IgD-negative memory B cell (primary cell): ENCODE measurements at places on chromosomes 5 and 9. TPM values are rescaled to one million over a fixed set of nuclear protein-coding genes. Genes with fewer than 3 reads are reported as not detected.

Gene DHFR
- polyA plus RNA-seq, result 4.2 TPM

Gene DMRT3
- polyA plus RNA-seq, result not detected

Gene PCSK1
- not detected for polyA plus RNA-seq

Gene PCDHB5
- not detected for polyA plus RNA-seq

Gene UBAP1
- polyA plus RNA-seq, result 32.0 TPM

Gene SMIM33
- not detected for polyA plus RNA-seq

Gene LCN9
- not detected for polyA plus RNA-seq

Gene PCDHA4
- polyA plus RNA-seq, result not detected

Gene DAP
- polyA plus RNA-seq, result 105 TPM

Gene EDIL3
- not detected for polyA plus RNA-seq

Gene HAPLN1
- polyA plus RNA-seq, result not detected

Gene PAPPA
- 0.04 TPM for polyA plus RNA-seq

Gene TDRD7
- polyA plus RNA-seq, result 11.1 TPM

Gene CAPSL
- not detected for polyA plus RNA-seq

Gene LCN10
- polyA plus RNA-seq, result 68.0 TPM

Gene CCDC112
- polyA plus RNA-seq, result 10.8 TPM

Gene LEAP2
- polyA plus RNA-seq, result 1.4 TPM

Gene EIF4EBP3
- 32.9 TPM for polyA plus RNA-seq

Gene SLCO6A1
- polyA plus RNA-seq, result not detected

Gene STARD4
- 6.1 TPM for polyA plus RNA-seq

Gene LCP2
- 31.6 TPM for polyA plus RNA-seq

Gene GMCL2
- not detected for polyA plus RNA-seq

Gene ARID3C
- not detected for polyA plus RNA-seq

Gene BAAT
- not detected for polyA plus RNA-seq

Gene TGFBI
- 7.1 TPM for polyA plus RNA-seq

Gene NUTM2G
- polyA plus RNA-seq, result 0.19 TPM

Gene CCDC171
- polyA plus RNA-seq, result 0.18 TPM

Gene LHX3
- not detected for polyA plus RNA-seq

Gene VCAN
- 1.6 TPM for polyA plus RNA-seq

Gene PPP2R2B
- 0.14 TPM for polyA plus RNA-seq

Gene TMEM215
- polyA plus RNA-seq, result not detected

Gene HBEGF
- polyA plus RNA-seq, result 0.83 TPM

Gene PCDHGB2
- polyA plus RNA-seq, result 0.21 TPM

Gene SAXO1
- not detected for polyA plus RNA-seq

Gene SPINK13
- polyA plus RNA-seq, result not detected
